ENCODE measurements at places on chromosomes 5 and 9.

DNA sequence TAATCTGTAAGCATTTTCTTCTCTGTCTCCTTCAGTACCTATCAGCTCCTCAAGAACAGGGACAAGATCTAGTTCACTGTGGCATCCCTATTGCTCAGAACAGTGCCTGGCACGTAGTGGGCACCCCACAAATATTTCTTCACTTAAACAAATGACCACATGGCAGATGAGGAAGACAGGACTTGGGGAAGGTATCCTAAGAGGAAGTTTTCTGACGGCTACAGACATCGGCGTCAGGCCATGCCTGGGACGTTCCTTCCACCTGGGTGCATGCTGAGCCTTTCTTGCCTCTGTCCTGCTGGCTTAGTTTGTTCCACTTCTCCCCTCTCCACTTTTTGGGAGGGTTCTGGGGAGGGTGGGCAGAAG, 60.2 kb downstream of the NEURL1B start:
- DNase-seq: no peak

- no peak for DNase-seq
Measured at GRCh38 chr9:90807006-90807405, 5.4 kb downstream of the SYK start.

- DNase-seq: no peak
Measured at GRCh38 chr9:68538200-68538599, 2.5 kb downstream of the TMEM252 start.

GRCh38 chr5:114391321-114391720, 29.5 kb downstream of the KCNN2 start:
- DNase-seq: no peak

DNA sequence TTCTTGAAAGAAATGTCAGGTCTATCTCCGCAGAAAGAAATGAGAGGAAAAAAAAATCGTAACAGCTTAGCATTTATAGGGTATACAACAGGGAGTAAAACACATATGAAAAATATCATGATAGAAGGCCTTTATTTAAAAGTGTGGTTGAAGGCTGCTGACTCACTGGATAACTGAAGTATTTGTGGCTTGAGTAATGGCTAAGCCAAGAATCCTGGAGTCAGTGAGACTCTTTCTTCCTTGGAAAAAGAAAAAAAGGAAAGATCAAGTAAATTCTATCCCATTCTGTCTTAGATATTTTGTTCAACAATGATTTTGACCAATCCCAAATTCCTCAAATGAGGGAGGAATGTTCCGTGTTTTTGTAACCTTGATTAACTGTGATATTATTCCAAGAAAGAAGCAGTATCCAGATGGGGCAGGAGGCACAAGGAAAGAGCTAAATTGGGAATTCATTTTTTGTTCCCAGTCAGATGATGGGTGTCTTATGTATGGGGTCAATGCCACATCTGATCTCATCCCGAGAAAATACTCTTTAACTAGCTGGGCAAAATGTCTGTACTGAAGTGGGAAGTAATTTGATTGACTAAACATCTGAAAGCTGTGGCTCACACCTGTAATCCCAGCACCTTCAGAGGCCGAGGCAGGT, 64.3 kb upstream of the MYO10 start:
- DNase-seq: no peak

- no peak for DNase-seq
Measured at GRCh38 chr5:86686046-86686445, 68.3 kb downstream of the COX7C start.

DNA sequence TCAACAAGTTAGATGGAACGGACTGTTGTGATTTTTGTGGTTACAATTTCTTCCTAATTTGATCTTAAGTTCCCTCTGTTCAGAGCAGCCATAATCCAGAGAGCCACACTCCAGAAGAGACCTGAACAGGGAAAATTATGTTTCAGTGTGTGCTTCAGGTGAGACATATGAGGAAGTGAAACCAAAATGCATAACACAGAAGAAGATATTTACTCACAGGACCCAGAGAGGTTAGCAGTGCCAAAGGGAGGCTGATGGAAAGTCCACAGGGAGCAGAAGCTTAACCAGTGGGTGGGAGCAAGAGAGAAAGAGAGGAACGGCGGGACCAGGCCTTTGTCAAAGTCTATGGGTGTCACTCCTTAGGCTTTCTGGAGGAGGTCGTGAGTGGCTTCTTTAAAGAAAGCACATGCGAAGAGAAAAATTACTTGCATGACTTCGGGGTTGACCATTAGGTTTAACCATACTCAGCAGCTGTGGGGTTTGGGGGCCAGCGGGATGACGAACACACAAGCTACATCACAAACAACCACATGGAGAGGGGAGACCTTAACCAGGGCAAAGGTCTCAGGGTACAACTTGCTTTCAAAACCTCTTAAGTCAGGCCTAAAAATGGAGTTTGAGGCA, 141.4 kb downstream of the MED10 start:
- no peak for DNase-seq

GRCh38 chr9:134957165-134957944, 39.6 kb upstream of the FCN1 start:
- DNase-seq: no peak

DNA sequence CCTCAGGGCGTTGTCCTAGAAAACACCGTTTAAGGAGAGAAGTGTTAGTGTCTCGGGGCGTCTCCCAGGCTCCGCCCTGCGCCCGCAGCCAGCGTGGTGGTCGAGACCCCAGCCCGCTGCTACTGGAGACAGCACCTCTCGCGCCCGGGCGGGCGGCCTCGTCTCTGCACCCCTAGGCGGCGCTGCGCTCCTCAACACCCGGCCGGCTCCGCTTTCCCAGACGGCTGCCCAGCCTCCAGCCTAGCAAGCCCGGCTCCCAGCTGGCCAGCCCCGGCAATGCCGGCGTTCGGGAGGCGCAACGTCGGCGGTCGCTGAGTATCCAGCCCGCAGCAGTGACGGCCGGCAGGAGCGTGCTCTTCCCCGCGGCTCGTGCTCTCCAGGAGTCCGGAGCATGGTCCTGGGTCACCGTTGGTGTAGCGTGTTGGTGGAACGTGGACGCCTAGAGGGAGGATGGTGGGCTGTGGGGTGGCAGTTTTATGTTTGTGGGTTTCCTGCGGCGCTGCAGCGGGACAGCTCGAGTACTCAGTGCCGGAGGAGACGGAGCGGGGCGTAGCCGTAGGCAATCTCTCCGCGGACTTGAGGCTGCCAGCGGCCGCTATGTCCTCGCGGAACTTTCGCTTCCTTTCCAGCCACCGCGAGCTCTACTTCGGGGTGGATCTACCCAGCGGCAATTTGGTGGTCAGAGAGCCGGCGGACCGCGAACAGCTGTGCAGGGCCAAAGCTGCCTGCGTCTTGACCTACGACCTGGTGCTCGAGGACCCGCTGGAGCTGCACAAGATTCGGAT, 536 bp downstream of the PCDHAC1 start:
- no peak for DNase-seq

- DNase-seq: no peak
Measured at GRCh38 chr5:43570450-43571158, 13.7 kb upstream of the PAIP1 start.

DNA sequence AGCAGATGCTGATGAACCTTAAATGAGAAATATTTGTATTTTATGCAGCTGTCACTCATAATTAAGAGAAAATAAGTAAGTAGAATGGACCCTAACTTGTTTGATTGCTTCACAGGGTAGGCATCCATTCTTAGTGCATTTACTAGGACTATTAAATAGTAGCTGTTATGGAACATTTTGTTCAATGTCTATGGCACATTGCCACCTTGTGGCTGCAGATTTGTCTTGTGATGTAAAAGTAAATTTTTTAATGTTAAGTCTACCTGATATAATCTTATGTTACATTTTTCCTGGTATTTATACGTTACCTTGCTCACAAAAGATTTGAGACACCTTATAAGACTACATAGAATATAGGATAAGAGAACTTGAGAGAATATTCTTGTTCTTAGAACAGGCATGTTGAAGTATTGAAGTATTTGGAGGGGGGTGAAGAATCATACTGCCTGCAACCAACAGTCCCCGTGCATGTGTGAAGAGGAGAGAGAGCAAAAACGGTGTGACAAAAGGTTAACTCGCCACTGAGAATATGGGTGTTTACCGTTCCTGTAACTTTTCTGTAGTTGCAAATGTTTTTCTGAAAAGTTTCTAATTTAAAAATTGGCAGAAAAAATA, 161.1 kb downstream of the MAST4 start:
- DNase-seq: no peak

GRCh38 chr5:95070453-95070852, 214.4 kb downstream of the MCTP1 start:
- DNase-seq: no peak

DNA sequence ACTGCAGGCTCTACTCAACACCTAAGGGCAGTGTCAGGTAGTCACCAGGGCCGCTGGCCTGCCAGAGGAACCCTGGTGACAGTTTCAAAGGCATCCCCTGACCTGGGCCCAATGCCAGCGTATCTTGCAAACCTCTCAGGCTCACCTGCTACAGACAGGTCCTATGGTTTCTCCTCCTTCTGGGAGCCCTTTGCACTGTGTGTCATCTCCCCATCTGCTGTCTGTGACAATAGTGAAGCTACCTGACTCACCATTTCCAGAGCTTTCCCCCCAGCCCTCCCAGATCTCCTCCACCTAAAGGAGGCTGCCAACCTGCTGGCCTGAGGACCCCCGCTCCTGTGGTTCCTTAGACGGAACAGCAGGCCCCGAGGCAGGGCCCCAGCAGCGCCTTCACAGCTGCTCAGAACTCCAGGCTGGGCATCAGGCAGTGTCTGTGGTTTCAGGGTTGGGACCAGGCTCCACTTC, 203.1 kb downstream of the FSTL4 start:
- no peak for DNase-seq

GRCh38 chr5:66597183-66597757, 1.1 kb downstream of the MAST4 start:
- DNase-seq: no peak

- DNase-seq: no peak
Measured at GRCh38 chr5:76742583-76742982, 26.7 kb downstream of the F2R start.

DNA sequence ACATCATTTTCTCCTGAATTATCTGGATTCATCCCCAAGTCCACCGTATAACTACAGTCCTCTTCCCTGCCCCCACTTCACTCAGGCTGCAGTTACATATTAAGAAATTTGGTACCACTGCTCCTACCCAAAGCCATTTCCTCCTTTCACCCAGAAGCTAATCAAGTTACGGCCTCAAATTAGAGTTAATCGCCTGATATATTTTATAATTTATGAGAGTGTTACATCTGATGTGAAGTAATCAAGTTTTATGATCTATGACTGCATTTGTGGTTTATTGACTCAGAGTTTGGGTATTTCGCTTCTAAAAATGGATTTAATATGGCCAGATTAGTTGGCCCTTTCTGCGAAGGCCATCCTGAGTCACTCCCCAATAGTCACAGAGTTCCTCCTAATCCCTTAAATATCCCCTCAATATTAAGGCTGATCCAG, 223.6 kb upstream of the KIF2A start:
- DNase-seq: no peak

DNA sequence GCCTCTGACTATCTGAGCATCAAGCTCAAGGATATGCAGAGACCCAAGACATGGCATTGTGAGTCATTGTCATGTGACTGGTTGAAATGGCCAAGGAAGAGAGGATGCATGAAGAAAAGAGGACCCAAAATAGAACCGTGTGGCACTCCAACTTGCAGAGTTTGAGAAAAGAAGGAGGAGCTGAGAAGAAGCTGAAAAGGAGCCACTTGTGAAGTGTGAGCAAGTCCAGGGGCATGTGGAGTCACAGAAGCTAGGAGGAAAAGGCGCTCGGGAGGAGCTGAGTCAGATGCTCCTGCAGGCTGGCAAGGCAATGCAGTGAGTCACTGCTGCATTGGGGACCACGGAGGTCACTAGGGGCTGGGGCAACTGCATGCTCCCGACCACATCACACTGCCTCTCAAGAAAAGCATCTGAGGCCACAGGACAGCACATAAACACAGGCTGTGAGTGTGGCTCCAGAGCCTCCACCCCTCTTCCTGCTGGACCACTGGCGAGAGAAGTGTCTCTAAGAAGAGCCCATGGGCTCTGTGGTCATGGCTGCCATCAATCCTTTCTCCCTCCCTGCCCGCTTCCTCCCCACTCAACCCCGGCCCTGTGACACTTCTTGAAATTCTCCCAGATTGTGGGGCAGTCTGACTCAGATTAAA, 197.6 kb downstream of the DRD1 start:
- DNase-seq: no peak

DNA sequence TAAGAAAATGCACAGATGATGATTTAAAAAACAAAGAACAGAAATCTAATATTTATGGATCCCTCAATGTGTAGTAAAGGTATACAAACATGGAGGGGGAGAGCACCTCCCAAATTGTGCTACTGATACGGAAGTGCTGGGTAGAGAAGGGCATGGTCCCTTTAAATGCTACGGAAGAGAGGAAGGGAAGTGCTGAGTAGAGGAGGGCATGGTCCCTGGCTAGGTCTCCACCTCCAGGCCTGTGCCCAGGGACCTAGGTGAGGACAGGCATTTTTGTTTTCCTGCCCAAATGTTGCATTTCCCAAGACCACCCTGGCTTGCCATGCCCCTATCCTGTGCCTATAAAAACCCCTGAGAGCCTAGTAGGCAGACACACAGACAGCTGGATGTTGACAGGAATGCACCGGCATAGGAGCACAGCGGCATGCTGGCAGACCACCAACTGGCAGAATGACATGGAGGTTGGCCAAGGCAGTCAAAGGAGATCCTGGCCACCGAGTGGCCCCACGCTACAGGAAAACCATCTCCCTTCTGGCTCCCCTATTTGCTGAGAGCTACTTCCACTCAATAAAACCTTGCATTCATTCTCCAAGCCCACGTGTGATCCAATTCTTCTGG, 62.1 kb upstream of the SPDL1 start:
- DNase-seq: no peak

GRCh38 chr9:113910036-113910639, 34.0 kb downstream of the ZNF618 start:
- DNase-seq: no peak

- no peak for DNase-seq
Measured at GRCh38 chr9:123823194-123823947, 106.6 kb downstream of the DENND1A start.

- no peak for DNase-seq
Measured at GRCh38 chr5:170297589-170298462, at the start of gene LCP2. LCP2 (minus strand) TSS chr5:170297777; CDS start chr5:170297611, 166 bp downstream.

DNA sequence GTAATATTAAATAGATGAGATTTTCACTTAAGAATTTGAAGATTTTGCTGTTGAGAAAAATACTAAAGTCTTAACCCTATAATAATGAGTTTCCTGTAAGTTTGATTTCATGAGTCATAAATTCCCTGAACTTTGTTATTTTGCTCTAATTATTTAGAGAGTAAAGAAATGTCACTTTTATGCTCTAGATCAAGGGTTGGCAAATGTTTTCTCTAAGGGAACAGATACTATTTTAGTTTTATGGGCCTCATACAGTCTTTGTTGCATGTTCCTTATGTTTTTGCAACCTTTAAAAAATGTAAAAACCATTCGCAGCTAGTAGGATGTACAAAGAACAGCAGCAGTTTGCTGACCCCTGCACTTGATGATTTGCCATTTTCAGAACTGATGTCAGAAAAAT, 480 bp upstream of the TXNDC8 start:
- no peak for DNase-seq

DNA sequence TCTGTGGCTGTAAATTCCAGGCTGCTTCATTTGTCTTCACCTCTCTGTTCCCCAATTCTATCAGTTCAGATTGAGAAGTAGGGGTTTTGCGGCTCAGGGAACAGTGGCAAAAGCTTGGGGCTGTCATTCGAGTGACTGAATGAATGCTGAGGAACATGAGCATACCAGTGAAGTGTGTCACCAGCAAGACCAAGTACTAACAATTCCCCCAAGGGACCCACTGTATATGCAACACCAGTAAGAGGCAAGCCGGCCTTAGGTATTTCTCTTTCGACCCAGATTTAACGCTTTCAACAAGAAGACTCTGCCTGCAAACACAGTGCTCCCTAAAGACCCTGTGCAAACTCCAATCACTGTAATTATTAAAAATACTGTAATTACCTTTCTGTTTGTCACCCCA, 25.8 kb downstream of the KLHL3 start:
- no peak for DNase-seq

- no peak for DNase-seq
Measured at GRCh38 chr5:126031989-126032716, 391.1 kb upstream of the GRAMD2B start.
